ENCODE measurements at places on chromosomes 3 and 15.

- DNase-seq: no peak
These were observed 270.5 kb downstream of the TUSC7 start for GRCh38 chr3:116980099-116980498.

- DNase-seq: no peak
These were observed 204.1 kb upstream of the SUCLG2 start for GRCh38 chr3:67858492-67858891.

- DNase-seq: no peak
These were observed 304.6 kb downstream of the RPLP1 start for GRCh38 chr15:69757186-69757585.

- DNase-seq: no peak
These were observed 226.2 kb downstream of the SLCO3A1 start for GRCh38 chr15:92079647-92080255.

DNA sequence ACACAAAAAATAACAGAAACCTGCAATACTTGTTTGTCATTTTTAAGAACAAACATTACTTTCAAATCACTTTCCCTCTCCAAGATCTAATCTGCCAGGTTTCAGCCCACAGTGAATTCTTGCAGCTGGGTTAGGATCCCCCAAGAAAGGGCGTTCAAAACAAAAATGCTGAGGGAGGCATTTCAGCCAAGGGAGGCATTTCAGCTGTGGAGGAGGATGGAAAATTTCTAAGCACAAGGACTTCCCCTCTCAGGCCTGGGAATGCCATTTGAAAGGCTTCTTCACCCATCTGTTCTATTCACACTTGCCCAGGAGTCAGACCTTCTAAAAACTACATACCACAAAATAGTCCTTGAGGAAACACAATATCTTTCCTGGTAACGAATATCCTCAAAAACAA lies 69.1 kb downstream of the P3H2 start:
- no peak for DNase-seq

GRCh38 chr15:39573844-39574243 lies 7.0 kb upstream of the THBS1 start:
- DNase-seq: peak; percentile 33

GRCh38 chr3:108416111-108416869 lies 94.1 kb downstream of the MYH15 start:
- no peak for DNase-seq
